ENCODE measurements at places on chromosomes 13 and 19. TPM values are rescaled to one million over a fixed set of nuclear protein-coding genes. Genes with fewer than 3 reads are reported as not detected.

GRCh38 chr19:55398200-55398925 lies 9.2 kb downstream of the UBE2S start:
- DNase-seq, result no peak

DNA sequence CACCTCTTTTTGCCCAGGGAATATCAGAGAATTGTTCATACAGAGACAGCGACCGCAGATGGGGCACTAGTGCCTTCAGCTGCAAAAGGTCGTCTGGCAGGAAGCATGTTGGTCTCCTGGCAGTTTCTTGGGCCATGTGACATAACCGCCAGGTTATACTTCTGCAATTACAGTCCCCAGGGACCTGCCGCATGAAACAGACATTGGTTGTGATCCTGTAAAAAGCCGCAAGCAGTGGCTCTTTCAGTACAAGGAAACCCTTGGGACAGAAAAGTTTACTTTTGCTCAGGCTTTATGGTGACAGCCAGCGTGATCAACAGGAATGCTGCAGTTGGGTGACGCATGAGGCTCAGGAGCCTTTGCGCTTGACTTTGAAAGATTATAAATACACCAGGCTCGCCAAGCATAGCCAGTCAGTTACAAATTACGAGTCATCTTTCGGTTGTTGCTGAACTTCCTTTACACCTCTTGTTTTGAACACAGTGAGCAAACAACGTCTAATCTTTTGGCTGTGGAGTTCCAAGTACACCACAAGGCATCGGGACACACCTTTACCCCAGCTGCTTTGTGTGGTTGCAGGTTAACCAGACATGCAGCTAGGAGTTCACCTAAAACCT lies 50.5 kb upstream of the UBE2L5 start:
- DNase-seq, result no peak

DNA sequence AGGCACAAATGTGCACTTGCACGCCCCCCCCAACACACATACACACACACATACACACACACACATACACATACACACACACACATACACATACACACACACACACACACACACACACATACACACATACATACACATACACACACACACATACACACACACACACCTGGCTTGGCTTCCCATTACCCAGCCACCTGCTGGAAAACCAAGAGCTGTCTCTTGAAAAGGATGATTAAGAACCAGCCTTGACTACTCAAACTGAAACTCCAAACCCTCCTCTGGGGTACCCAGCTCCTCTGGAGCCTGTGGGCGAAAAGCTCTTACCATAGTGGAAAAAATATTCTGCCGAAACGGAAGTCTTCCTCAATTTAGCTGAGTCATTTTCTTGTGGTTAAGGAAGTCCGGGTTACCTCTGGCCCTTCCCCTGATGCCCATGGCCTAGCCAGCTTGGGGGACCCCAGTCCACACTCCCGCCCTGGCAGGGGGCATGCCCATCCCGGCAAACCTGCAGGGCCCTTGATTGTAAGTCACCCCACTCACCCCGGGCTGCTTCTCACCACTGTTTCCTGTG lies 21.9 kb downstream of the CEBPA start:
- no peak for DNase-seq

DNA sequence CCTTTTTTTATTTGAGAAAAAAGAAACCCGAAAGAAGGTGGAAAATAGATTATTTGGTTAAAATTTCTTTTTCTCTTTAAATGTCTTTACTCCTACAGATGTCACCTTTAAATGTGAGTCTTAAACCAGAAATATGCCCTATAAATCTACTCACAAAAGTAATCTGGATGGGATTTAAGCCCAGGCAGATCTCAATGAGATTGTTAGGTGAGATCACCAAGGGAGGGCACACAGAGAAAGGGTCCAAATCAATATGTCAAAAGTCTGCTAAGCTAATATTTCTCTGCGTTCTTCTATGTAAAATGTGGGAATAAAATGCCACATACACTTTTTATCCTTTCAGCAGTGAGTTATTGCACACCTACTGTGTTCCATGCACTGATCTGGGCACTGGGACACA lies 32.9 kb downstream of the WASF3 start:
- no peak for DNase-seq

DNA sequence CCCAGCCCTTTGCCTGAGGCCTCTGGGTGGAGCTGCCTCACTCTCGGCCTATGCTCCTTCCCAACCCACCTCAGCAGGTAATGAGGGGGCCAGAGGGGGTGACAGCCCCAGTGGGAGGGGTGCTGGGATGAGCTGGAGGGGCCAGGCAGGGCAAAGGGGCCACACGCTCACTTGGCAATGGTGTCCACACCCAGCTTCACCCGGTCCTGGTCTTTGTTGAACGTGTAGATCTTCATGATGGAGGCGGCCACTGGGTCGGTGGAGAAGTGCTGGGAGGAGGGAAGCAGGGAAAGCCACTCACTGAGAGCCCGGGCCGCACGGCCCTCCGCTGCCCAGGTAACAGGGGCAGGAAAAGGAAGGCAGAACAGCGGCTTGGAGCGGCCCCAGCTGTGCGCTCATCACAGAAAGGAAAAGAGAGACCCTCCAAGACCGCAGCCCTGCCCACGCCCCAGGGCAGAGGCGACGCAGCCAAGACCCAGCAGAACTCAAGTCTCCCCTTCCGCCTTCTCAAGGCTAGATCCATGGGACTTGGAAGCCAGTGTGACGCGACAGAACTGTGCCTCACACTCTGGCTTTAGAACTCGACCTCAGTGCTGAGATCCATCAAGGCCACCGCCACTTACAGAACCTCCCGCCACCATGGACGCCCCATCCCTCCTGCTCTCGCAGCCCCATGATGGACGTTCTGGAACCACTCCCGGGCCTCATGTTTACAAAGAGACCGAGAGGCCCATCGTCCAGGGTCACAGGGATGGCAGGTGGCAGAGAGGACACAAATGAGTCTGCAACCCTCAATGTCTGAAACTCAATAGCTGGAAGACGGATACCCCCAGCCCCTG lies 9.2 kb downstream of the UBXN6 start:
- DNase-seq, result no peak

- no peak for DNase-seq
Observed at GRCh38 chr13:47598340-47598911, 402.6 kb downstream of the SUCLA2 start.

DNA sequence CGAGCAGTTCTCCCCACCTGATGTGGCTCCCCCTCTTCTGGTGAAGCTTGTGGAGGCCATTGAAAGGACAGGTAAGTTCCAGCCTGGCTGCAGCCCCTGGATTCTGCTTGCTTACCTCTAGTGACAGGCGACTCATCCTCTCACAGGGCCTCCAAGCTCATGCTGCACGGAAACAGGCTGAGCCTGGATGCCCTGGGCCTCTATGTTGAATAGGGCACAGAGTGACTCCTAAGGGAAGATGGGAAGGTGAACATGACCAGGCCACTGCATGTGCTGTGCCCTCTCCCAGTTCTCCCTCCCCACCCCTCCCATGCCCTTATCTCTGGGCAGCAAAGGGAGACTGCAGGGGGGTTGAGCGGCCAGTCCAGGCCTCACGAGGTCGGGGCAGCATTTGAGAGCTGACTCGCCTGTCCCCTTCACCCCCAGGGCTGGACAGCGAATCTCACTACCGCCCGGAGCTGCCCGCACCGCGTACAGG lies 7.6 kb downstream of the PIK3R2 start:
- DNase-seq, result no peak

DNA sequence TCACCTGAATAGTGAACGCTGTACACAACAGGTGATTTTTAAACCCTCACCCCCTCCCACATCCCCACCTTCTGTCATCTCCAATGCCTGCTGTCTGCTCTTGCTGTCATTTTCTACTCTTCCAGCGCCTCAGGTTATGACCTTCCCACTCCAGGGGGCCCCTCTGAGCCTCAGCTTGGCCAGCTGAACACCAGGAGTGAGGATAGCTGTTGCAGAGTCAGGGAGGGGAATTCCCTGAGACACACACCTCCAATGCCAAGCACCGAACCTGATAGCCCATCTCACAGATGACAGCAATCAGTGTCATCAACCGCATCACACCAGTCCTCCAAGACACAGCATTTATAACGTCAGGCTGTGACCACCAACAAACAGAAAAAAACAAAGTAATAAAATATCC lies 193.5 kb downstream of the ZNF536 start:
- DNase-seq, result no peak

- no peak for DNase-seq
Observed at GRCh38 chr19:45542234-45542668, 35.0 kb downstream of the VASP start.

DNA sequence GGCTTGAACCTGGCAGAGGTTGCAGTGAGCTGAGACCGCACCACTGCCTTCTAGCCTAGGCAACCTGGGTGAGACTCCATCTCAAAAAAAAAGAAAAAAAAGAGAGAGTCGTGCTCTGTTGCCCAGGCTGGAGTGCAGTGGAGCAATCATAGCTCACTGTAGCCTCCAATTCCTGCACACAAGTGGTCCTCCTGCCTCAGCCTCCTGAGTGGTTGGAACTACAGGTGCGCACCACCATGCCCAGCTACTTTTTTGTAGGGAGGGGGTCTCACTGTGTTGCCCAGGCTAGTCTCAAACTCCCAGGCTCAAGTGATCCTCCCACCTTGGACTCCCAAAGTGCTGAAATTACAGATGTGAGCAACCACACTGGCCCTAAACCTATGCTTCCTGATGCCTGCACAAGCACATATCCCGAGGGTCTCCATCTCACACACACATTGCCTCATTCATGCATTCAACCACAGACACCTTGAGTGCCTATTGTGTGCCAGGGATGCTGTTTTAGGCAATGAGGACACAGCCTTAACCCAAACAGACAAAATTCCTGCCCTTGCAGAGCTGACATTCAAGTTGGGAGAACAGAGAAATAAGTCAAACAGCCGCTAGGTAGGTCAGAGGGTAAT lies 2.2 kb downstream of the ANGPTL6 start:
- no peak for DNase-seq

- no peak for DNase-seq
Observed at GRCh38 chr19:28949535-28949934, 263.4 kb downstream of the UQCRFS1 start.

DNA sequence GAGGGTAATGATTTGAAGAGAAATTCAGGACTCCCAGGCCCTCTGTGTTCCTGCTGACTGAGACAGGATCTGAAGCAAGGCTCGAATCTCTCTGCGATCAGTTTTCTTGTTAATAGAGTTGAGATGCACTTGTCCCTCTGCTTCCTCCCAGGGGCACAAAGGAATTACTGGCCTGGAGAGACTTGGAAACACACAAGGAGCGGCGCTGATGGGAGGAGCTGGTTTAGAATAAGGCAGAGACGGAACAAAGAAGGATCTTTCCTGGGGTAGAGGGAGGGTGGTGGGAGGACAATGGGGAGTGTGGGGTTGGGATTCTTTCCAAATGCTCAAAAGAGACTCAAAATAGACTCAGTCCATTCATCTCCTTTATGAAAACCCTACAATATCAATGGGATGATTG lies 719.1 kb downstream of the UQCRFS1 start:
- DNase-seq, result no peak

GRCh38 chr19:47239152-47239551 lies 8.2 kb upstream of the BBC3 start:
- no peak for DNase-seq

- no peak for DNase-seq
Observed at GRCh38 chr19:10891405-10892086, 20.2 kb downstream of the CARM1 start.

- DNase-seq, result no peak
Observed at GRCh38 chr13:99122171-99122570, 78.5 kb upstream of the UBAC2 start.

- DNase-seq, result no peak
Observed at GRCh38 chr19:29583196-29583999, 22.7 kb upstream of the POP4 start.

DNA sequence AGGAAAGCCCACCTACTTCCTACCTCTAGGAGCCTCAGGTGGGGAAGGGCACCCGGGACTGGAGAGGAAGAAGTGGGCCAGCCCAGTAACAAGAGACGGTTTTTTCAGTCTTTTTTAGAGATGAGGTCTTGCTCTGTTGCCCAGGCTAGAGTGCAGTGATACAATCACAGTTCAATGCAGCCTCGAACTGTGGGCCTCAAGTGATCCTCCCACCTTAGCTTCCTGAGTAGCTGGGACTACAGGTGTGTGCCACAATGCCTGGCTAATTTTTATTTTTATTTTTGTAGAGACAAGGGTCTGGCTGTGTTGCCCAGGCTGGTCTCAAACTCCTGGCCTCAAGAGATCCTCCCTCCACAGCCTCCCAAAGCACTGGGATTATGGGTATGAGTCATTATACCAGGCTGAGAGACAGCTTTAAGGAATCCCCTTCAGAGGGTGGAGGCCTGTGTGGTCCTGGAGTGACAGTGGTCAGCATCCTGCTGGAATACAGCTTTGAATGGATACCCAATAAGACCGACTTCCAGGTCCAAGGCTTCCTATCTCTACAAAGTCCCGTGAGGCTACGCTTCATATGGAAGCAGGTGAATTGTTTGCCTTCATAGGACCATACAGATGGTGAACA lies 63.0 kb downstream of the SLC15A1 start:
- no peak for DNase-seq

DNA sequence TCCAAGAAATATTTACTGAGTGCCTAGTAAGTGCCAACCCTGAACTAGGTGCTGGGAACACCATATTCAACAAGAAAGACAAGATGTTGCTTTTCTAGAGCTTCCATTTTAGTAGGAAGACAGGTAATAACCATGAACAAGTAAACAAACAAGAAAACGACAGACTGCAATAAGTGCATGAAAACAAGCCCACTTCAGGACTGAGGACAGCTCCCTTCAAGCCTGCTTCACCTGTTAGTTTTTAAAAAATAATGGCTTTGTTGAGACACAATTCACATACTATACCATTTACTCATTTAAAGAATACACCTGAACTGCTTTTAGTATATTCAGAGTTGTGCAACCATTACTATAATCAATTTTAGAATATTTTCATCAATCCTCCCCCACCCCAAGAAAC lies 30.4 kb downstream of the CYP4F22 start:
- no peak for DNase-seq

DNA sequence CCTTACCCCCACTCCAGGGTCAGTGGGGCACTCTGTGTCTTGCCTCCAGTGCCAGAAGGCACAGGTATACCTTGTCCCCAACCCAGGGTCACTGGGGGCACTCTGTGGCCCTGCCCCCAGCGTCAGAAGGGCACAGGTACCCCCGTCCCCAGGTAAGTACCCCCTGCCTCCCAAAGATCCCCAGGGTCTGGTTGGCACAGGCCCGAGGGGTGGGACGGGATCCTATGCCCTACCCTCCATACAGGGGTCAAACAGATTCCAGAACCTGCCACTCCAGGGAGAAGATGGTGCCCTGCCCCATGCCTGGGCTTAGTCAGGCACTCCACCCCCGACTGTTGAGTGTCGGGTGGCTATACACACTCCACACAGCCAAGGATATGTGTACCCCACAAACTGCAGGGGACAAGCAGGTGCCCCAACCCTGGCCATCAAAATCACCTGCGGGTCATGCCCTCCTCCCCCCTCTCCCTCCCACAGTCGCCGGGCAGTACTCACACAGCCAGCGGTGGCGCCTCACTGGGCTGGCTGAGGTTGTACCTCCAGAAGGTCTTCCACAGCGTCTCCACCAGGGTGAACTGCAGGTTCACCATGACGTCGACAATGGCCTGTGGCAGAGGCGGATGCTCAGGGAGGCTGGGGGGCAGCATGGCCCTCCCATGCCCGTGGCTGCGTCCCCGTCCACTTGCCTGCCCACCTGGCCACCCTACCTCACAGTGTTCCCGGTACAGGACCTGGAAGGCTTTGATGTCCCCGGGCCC lies 13.8 kb downstream of the DCAF15 start:
- no peak for DNase-seq

The PGLYRP2 gene
- total RNA-seq, result not detected

The C5AR2 gene
- 10.3 TPM for total RNA-seq

The KLK6 gene
- not detected for total RNA-seq

The ZNF568 gene
- total RNA-seq, result 9.2 TPM

The ZNF90 gene
- total RNA-seq, result 12.7 TPM

The FCGBP gene
- 120 TPM for total RNA-seq

The ZNF682 gene
- total RNA-seq, result 0.54 TPM

The ZNF613 gene
- total RNA-seq, result 2.2 TPM

The DAND5 gene
- total RNA-seq, result not detected
